ENCODE measurements at places on chromosomes 12 and 14.

DNA sequence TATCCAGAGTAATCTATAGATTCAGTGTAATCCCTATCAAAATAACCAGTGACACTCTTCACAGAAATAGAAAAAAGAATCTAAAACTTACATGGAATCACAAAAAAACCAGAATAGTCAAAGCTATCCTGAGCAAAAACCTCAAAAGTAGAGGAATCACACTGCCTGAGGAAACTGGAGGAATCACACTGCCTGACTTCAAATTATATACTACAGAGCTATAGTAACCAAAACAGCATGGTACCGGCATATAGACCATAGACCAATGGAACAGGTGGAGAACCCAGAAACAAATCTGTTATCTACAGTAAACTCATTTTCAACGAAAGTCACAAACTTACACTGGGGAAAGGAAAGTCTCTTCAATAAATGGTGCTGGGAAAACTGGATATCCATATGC lies 244.0 kb downstream of the FUT8 start:
- DNase-seq = no peak

- DNase-seq = no peak
Measured at GRCh38 chr14:64855721-64856528, 23.8 kb downstream of the SPTB start.

GRCh38 chr12:4909734-4910501 lies at the start of gene KCNA1:
KCNA1 (plus strand) TSS chr12:4909905; CDS start chr12:4911379, 1,474 bp downstream.
- DNase-seq = no peak

GRCh38 chr12:55675666-55676065 lies 32.0 kb downstream of the ITGA7 start:
- no peak for DNase-seq

GRCh38 chr12:69070319-69071090 lies 137.5 kb upstream of the CPM start:
- peak; percentile 53 for DNase-seq

GRCh38 chr12:6367065-6367968 lies 8.0 kb downstream of the SCNN1A start:
- no peak for DNase-seq

- no peak for DNase-seq
Measured at GRCh38 chr12:104672501-104673265, 215.9 kb downstream of the CHST11 start.

- no peak for DNase-seq
Measured at GRCh38 chr12:79614730-79615129, 76.0 kb downstream of the PAWR start.

DNA sequence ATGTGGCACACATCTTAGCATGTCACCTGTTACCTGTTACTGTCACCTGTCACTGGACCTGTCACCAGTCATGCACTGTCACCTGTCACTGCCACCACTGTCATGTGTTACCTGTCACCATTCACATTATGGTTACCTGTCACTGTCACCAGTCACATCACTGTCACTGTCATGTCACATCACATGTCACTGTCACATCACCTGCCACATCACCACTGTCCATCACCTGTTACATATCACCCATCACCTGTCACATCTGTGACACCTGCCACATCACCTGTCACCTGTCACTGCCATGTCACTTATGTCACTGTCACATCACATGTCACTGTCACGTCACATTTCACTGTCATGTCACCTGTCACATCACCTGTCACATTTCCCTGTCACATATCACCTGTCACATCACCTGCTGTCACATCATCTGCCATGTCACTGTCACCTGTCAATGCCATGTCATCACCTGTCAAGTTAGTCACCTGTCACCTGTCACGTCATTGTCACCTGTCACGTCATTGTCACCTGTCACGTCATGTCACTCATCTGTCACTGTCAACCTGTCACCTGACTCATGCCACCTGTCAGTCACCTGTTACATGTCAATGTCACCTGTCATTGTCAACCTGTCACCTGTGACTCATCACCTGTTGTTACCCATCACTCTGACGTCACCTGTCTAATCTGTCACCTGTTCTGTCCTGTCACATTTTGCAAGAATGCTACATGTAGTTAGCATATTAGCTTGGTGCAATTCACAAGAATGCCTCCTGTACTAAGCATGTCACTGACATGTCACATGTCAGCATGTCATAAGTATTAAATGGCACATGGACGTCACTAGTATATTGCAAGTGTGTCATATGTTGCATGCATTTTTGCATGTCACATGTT lies 29.0 kb upstream of the TESC start:
- no peak for DNase-seq

DNA sequence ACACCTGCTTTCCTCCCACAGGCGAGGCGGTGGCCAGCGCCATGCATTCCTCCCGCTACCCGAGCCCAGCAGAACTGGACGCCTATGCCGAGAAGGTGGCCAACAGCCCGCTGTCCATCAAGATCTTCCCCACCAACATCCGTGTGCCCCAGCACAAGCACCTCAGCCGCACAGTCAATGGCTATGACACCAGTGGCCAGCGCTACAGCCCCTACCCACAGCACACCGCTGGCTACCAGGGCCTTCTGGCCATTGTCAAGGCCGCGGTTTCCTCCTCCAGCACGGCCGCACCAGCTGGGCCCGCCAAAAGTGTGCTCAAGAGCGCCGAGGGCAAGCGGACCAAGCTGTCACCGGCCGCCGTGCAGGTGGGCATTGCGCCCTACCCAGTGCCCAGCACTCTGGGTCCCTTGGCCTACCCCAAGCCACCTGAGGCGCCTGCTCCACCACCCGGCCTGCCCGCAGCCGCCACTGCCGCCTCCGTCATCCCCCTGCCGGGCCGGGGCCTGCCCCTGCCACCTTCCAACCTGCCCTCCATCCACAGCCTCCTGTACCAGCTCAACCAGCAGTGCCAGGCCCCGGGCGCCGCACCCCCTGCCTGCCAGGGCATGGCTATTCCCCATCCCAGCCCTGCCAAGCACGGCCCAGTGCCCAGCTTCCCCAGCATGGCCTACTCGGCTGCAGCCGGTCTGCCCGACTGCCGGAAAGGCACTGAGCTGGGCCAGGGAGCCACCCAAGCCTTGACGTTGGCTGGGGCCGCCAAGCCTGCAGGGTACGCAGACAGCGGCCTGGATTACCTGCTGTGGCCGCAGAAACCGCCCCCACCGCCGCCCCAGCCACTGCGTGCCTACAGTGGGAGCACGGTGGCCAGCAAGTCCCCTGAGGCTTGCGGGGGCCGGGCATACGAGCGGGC lies 54.6 kb downstream of the FAM222A start:
- DNase-seq = no peak

GRCh38 chr12:89163918-89164317 lies 188.4 kb downstream of the DUSP6 start:
- no peak for DNase-seq

GRCh38 chr12:42790761-42791151 lies 201.2 kb upstream of the PRICKLE1 start:
- no peak for DNase-seq

- DNase-seq = no peak
Measured at GRCh38 chr12:33480366-33480765, 40.7 kb upstream of the SYT10 start.

- no peak for DNase-seq
Measured at GRCh38 chr14:33401311-33401710, 462.6 kb downstream of the NPAS3 start.

GRCh38 chr14:22699801-22700564 lies 55.8 kb upstream of the OR6J1 start:
- no peak for DNase-seq

DNA sequence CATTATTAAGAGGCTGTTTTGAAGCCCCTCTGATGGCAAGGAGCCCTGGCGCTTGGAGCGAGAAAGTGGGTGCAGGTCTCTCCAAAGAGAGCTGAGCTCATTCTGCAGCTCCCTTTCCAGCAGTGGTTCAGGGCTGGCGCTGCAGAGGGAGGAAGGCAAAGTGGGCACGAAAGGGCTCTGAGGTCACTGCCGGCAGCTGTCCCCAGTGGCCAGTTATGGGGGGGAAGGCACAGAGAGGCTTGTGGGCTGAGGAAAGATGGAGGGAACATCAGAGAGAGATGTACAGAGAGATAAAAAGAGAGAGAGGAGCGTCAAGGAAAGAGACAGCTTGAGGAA lies 75.2 kb upstream of the TBX5 start:
- no peak for DNase-seq

- DNase-seq = no peak
Measured at GRCh38 chr14:80664576-80664975, 277.0 kb downstream of the CEP128 start.

GRCh38 chr12:31228811-31229792 lies 96.8 kb downstream of the SINHCAF start:
- DNase-seq = no peak

- no peak for DNase-seq
Measured at GRCh38 chr12:40056373-40056772, 49.5 kb downstream of the SLC2A13 start.

- DNase-seq = no peak
Measured at GRCh38 chr14:38127784-38128183, 79.9 kb upstream of the SSTR1 start.

DNA sequence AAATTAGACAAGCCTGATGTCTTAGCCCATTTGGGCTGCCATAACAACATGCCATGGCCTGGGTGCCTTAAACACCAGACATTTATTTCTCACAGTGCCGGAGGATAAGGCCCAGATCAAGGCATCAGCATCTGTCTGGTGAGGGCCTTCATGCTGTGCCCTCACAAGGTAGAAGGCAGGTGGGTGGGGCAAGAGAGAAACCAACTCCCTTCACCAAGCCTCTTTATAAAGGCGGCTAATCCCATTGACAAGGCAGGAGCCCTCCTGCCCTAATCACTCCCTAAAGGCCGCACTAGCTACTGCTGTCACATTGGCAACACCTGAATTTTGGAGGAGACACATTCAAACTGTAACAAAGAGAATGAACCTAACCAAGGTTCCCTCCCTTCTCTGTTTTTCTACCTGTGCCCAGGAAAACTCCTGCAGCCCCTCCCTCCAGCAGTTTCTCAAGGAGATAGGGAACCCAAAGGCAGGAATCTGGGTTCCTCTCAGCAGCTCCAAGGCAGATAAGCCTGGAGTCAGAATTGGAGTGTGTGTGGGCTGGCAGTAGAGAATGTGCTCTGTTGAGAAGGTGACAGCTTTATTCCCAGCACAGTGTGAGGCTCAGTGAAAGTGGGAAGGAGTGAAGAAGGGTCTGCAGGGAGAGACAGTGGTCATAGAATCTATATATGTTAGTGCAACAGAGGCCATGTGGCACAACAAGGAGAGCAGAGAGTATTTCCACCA lies 21.7 kb upstream of the GPATCH2L start:
- DNase-seq = no peak

DNA sequence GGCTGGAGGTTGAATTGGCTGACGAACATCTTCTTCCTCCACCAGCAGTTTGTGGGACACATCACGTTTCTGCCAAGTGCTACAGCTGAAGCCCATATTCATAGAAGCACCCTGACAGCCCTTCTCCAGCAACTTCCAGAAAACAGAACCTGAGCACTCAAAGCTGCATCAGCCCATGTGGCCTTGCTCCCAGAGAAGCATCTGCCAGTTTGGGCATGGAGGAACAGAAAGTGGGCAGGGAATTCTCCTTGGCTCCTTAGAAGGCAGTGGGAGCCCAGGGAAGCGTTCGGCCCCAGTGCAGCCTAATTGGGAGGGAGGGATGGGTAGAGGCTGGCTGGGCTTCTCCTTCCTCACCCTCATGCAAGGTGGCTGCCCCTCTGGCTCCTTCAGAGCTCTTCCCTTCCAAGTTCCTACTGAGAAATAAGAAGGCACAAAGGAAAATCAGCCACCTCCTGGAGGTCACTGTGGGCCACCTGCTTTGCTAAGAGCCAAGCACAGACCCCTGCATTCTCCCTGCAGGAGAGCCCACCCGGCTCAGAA lies 4.1 kb upstream of the NGB start:
- no peak for DNase-seq

DNA sequence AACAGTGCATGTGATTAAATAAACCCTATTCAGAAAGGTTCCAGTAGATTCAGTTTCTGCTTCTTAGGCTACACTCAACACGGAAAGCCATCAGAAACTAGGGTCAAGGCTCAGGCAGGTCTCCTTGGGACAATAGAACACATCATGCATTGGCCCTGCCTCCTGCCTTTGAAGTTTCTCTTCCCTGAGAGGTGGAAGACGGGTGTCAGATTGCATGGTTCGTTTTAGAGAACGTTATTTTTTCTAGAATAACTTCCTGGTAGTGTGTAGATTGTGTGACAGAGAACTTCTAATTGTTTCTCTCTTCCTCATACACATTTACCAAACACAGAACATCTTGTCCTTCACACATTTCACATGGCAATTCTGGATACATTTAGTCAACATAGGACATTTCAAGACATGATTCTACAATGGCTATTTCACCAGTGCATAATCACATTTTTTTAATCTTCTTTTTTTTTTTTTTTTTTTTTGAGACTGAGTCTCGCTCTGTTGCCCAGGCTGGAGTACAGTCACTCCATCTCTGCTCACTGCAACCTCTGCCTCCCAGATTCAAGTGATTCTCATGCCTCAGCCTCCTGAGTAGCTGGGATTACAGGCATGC lies 106.6 kb upstream of the AMN1 start:
- DNase-seq = no peak

DNA sequence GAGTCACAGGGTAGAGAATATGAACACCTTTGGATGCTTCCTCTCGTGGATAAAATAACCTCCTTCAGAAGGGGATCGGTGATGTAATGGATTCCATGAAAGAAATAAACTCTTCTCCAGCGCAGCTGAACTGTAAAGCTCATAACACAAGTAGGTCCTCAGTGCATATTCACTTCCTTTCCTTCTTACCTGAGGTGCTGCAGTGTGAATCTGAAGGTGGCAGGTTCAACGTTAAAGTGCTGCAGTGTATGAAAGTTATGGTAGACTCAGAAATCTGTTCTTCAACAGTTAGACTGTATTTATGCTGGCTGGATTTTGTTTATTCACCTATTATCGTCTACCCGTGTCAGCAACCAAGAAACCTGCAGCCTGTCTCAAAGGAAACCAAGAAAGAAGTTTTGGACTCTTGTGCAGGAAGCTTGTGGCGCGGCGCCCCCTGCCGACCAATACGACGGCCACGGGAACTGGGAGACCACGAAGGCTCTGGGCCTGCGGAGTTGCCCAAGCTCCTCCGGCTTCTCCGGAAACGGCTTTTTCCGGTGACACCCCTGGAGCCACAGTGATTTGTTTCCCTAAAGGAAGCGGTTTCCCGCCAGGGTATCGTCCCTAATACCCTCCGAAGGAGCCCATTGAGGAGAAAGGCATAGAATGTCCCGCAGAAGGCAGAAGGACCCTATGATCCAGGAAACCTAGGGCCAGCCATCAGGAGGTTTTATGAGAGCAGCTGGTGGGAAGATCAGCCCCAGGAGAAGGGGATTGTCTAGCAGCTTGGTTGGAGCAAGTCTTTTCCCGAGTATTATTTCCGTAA lies 17.6 kb upstream of the RNASE3 start:
- DNase-seq = peak; percentile 66

DNA sequence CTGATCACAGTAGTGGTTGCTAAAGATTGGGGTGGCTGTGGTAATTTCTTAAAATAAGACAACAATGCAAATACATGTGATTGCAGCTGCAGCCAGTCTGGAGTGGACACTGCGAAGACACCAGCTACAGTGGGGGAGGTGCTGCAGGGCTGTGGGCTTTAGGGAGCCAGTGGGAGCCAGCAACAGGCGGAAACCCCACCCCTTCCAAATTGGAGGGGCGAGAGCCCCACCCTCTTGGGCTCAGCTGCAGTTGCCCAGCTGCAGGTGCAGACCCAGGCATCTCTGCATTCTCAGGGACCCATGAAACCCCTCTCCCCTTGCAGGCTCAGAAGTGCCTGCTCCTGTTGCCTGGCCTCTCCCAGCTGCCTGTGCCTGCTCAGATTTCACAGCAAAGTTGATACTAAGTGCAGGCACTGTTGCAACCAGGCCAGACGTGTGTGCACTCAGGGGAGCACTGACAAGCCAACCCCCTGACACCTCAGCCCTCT lies 104.8 kb downstream of the MYF5 start:
- no peak for DNase-seq
